Activated T-helper 17 cell treated with anti-CD3 and anti-CD28 coated beads, Interleukin-2, amount 50 U/mL, for 72 hours (primary cell): ENCODE measurements at places on chromosomes 2 and 18.

- no peak for ATAC-seq
These were observed 1.5 kb downstream of the ACSL3 start for GRCh38 chr2:222862106-222862908.

DNA sequence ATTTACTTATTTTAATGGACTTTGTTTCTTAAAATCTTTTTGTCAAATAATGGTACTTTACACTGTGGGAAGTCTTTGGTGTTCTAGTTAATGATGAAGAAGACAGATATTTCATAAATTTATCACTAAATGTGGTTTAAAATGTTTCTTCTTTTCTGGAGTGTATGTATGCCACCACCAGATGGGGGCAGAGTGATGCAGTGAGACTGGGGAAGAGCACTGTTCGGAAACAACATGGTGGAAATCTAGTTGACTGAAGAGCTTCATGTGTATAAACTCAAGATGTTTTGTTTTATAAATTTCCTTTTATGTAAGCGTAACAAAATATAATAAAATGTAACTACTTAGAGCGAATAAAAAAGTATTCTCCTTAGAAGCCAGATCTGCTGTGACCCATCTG, 195.1 kb downstream of the KCNE4 start:
- ATAC-seq = no peak

- ATAC-seq = no peak
These were observed 85.2 kb upstream of the ITGA4 start for GRCh38 chr2:181371782-181372645.

- peak; percentile 38 for ATAC-seq
These were observed 63.3 kb upstream of the GALNT5 start for GRCh38 chr2:157194097-157194688.

DNA sequence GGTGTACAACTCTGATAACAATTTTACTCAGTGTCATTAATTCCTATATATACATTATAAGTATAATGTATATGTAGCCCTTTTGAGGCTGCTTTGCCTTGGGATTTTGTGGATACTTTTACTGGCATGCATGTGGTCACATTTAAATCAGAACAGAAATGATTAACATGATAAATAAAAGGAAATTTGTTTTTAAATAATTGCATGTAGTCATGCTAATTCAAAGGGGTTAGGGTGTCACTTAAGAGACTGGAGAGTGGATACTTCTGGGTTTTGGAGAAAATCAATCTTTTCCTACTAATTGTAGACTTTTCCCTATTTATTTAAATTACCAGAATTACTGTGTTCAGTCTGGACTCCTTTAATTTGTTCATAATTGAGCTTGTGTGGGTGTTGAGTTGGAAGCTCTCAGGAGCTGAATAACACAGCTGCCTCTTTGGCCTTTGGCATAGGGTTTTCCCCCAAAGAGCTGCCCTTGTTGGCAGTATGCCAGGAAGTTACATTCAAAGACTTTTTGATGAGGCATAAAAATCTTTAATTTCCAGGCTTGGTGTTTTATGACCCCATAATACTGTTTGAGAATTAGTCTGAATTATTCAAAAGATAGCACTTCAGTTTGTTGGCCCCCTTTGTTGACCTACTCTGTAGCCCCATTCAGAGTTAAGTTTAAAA, 484.7 kb upstream of the NRP2 start:
- no peak for ATAC-seq

GRCh38 chr18:57998461-57998860, 45.6 kb upstream of the NEDD4L start:
- ATAC-seq = no peak

- no peak for ATAC-seq
These were observed 8.8 kb upstream of the CRACDL start for GRCh38 chr2:98944775-98945174.

- no peak for ATAC-seq
These were observed 227.9 kb upstream of the SIX2 start for GRCh38 chr2:45237128-45237527.

GRCh38 chr18:74654638-74655037, 57.0 kb downstream of the ZNF407 start:
- ATAC-seq = no peak

- ATAC-seq = no peak
These were observed 115.3 kb upstream of the RIOK3 start for GRCh38 chr18:23337599-23338444.
